ENCODE measurements at places on chromosomes 3 and 15.
A peak's percentile ranks its signal among the peaks of the same experiment; 100 is the strongest.

GRCh38 chr15:60052796-60053195 is 48.7 kb downstream of the FOXB1 start:
- no peak for DNase-seq

DNA sequence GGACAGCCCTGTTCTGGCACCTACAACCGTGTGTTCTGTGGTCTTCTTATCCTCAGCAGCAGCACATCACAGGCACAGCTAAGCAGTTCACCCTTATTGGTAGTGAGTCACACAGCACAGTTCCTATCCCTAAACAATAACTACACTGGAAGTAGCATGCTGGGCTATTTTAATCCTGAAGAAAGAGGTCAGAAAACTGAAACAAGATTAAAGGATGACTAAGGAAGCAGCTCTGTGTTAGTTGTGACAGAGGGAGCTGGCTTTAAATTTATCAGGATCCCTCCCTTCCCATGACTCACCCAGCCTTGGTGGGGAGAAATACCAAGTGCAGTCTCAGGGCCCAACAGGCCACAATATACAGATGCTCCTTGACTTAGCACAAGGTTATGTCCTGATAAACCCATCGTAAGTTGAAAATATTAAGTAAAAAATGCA is 144.3 kb downstream of the ERC2 start:
- no peak for DNase-seq

GRCh38 chr3:158085931-158086330 is 20.3 kb downstream of the SHOX2 start:
- no peak for DNase-seq

GRCh38 chr3:38360345-38360744 is 13.8 kb downstream of the XYLB start:
- no peak for DNase-seq

- peak; percentile 34 for DNase-seq
Measured at GRCh38 chr3:118501152-118501551, 533.5 kb downstream of the IGSF11 start.

DNA sequence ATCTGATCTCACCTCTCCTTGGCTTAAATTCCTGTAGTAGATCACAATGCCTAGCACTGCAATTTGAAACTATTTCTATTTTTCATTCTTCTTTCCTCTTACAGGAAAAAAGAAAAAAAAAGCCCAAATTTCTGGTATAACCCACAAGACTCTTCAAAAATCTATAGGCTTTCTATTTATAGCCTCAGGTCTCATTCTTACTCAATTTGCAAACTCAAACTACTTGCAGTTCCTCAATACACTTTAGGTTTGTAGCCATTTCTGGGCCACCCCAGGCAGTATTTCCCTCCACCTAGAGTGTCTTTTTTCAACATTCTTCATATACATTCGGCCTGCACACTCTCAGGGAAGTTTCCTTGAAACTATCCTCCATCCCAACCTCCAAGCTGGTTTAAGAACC is 169.0 kb downstream of the TBC1D5 start:
- no peak for DNase-seq

- DNase-seq = no peak
Measured at GRCh38 chr3:53137835-53138446, 7.7 kb upstream of the RFT1 start.

GRCh38 chr3:45509038-45509767 is 85.3 kb upstream of the LIMD1 start:
- no peak for DNase-seq

- peak; percentile 91 for DNase-seq
Measured at GRCh38 chr15:92091155-92091734, 237.7 kb downstream of the SLCO3A1 start.

DNA sequence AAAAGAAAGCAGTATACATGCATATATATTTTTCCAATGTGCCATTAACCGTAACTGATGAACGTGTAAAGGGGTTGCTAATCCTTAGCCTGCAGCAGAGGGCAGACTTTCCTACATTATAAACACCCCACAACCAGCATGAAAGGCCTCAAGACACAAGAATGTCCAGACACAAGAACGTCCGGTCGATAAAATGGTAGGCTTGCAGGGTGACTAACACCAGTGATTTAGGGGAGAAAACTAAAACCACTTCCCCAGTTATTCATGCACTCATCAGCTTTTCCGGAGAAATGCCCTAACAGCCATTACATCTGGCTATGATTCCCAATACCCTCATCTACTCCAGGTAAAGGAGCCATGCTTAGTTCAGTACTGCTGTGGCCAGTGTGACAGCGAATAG is 57.4 kb downstream of the LRTM1 start:
- DNase-seq = no peak

- no peak for DNase-seq
Measured at GRCh38 chr15:63718590-63719035, 115.1 kb downstream of the HERC1 start.

DNA sequence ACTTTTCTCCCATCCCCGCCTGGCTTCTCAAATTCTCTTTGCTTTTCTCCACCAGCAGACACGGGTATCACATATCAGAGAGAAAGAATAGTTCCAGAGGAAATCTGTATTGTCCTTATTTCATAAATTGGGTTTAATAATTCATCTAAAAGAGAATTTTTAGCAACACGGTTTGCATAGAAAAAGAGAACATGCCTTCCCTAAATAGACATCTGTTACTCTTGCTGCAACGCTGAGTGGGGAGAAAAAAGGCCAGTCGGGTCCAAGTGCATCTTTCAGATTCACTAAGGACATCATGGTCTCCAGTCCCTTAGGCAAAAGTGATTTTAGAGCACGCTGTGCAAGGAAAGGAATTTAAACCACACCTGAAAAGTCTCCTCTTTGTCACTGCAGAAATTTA is 201.3 kb downstream of the ABHD5 start:
- DNase-seq = no peak

DNA sequence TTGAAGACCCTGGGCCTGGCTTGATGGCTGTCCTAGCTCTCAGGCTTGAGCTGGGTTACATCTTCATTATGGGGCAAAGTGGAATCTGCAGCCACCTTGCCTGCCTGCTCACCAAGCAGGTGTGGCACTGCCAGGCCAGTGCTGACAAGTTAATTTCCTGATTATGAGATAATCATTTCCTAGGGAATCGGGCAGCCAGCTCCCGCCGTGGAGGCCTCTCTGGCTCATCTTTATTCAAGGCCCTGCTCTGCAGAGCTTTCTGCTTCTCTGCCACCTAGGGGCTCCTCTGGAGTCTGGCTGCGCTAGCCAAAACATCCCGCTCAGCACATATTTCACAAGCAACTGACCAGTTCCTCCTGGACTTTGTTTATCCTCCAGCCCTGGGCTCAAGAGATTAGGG is 9.9 kb downstream of the LOXL1 start:
- DNase-seq = no peak

- no peak for DNase-seq
Measured at GRCh38 chr3:26838026-26838425, 215.5 kb downstream of the LRRC3B start.

- no peak for DNase-seq
Measured at GRCh38 chr15:40392986-40393948, 10.7 kb downstream of the KNSTRN start.

DNA sequence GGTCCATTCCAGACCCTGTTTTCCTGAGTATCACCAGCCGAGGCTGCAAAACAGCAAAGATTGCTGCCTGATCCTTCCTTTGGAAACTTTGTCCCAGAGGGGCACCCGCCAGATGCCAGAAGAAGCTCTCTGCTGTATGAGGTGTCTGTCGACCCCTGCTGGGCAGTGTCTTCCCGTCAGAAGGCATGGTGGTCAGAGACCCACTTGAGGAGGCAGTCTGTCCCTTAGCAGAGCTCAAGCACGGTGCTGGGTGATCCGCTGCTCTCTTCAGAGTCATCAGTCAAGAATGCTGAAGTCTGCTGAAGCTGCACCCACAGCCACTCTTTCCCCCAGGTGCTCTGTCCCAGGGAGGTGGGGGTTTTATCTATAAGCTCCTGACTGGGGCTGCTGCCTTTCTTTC is 1121.2 kb downstream of the NSUN3 start:
- no peak for DNase-seq

- DNase-seq = no peak
Measured at GRCh38 chr15:83927704-83928391, 273.9 kb downstream of the ADAMTSL3 start.

DNA sequence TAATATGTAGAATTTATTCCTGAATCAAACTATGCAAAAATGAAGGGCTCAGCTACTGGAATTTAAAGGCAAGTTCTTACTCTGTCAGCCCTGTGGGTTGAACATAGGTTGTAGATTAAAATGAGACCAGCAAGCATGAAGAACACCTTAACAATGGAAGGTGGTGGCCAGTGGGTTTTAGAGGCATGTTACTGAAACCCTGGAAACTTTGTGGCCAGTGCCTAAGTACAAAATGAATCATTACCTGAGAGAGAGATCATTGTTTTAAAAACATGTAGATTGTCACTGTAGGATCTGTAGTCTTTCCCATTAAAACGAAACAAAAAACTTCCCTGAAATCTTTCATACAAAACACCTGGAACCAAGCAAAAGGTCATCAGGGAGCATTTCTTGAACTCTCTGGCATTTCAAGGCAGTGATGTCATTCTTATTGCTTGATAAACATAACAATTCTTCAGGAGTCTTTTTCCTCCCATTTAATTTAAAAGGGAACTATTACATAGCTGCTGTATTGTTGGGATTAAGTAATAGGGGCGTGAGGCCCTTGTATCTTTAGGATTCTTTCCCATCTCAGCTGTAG is 51.8 kb downstream of the TMEM108 start:
- no peak for DNase-seq

- no peak for DNase-seq
Measured at GRCh38 chr3:72082186-72082715, 297.3 kb upstream of the PROK2 start.

DNA sequence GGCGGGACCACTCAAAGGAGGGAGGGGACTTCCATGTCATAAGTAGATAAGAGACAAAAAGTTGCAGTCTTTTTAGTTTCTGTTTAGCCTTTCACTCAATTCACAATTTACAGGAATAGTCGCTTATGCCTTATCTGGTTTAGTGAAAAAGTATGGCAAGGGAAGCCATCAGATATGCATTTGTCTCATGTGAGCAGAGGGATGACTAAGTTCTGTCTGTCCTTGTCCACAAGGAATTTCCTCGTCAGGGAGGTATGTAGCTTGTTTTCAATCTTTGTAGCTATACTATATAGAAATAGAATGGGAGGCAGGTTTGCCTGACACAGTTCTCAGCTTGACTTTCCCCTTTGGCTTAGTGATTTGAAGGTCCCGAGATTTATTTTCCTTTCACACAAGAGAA is 882.8 kb downstream of the NAALADL2 start:
- DNase-seq = no peak

DNA sequence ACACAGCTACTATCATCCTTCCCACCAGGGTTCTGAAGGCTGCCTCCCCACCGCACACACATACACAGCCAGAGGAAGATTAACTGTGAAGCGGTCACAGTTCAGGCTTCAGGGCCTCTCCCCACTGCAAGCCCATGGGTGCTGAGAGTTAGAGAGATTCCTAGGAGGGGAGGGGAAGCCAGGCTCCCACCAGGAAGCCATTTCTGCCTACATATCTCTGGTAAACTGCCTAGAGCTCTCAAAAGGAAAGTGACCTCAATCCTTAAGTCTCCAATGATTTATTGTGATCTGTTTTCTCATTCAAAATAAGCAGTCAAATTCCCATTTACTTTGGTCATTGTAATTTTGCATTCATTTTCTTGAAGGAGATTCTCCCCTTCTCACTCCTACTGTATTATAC is 141.0 kb upstream of the BNIP2 start:
- no peak for DNase-seq

GRCh38 chr3:120338517-120338916 is 10.6 kb downstream of the LRRC58 start:
- no peak for DNase-seq

GRCh38 chr3:134134240-134134639 is 104.5 kb upstream of the SLCO2A1 start:
- DNase-seq = no peak

GRCh38 chr15:29534378-29534777 is 264.8 kb upstream of the NSMCE3 start:
- no peak for DNase-seq

GRCh38 chr3:5304789-5305683 is 117.5 kb downstream of the EDEM1 start:
- DNase-seq = peak; percentile 50

GRCh38 chr3:194137008-194137505 is 1.1 kb downstream of the HES1 start:
- no peak for DNase-seq

GRCh38 chr3:114609973-114610630 is 316.3 kb downstream of the TIGIT start:
- DNase-seq = no peak

DNA sequence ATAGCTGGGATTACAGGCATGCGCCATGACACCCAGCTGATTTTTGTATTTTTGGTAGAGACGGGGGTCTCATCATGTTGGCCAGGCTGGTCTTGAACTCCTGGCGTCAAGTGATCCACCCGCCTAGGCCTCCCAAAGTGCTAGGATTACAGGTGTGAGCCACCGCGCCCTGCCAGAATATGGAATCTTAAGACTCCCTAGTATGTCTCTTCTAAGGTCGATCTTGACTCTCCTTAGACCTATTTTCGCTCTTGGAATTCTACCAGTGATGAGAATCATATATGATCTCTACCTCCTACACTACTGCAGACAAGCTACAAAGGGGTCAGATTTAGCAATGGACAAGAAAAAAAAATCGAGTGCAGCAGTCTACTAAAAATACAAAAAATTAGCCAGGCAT is 19.3 kb upstream of the EOGT start:
- DNase-seq = no peak

GRCh38 chr15:32936283-32936918 is 218.6 kb downstream of the GREM1 start:
- DNase-seq = no peak

GRCh38 chr15:20357481-20358065 is 184.0 kb downstream of the GOLGA6L6 start:
- peak; percentile 11 for DNase-seq

DNA sequence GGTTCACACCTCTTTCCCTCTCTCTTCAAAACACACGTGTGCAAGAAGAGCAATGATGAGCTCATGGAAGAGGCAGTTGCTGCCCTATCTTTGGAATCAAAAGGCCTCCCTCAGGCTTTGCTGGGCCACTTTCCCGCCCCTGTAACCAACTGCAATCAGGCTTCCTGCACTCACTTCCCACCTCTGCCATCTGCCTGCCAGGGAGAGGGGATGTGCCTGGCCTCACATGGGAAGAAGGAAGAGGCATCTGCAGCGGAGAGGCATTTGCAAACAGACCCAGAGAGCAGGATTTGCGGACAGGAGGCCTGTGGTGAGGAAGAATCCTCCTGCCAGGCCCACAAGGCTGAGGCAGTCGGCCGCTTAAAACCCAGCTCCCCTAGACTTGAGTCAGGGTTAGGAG is 175.6 kb upstream of the ATP10A start:
- peak; percentile 28 for DNase-seq

GRCh38 chr3:143484846-143485512 is 363.3 kb downstream of the SLC9A9 start:
- no peak for DNase-seq

GRCh38 chr3:165103616-165104015 is 25.3 kb upstream of the SI start:
- DNase-seq = no peak

DNA sequence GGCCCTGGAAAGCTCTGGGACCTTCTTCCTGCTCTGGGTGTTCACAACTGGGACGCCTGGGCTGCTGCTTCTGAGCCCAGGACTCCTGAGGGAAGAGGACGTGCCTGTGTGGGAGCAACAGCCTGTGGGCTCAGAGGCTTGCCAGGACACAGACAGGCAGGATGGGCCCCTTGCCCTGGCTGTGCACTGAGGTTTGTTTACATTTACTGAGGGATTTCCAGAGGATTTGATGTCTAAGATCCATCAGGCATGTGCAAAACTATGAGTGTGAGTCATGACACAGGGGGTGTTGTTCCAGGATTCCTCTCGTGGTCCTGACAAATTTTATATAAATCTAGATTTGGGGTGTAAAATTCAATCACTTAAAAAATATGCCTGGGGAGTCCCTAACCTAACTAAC is 10.6 kb downstream of the CCR9 start:
- no peak for DNase-seq

Measured in WTC11 (cell line).